ENCODE measurements at places on chromosomes 4 and X. TPM values are rescaled to one million over a fixed set of nuclear protein-coding genes. Genes with fewer than 3 reads are reported as not detected.

DNA sequence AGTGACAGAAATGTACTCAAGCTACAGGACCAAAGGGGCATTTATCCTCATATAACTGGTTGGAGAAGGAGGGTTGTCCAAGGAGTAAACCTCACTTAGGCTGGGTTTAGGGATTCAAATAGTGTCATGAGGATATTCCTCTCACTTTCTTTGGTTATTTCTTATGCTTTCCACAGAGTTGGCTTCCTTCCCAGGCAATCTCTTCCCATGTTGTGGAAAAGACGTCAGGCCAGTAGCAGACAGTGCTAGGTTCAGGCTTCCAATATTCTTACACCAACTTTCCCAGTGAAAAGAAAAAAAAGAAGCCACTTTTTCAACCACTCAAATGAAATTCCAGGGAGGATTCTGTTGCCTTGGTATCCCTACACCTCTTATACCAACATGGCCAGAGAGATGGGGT, 653.0 kb downstream of the C4orf33 start:
- DNase-seq: no peak

DNA sequence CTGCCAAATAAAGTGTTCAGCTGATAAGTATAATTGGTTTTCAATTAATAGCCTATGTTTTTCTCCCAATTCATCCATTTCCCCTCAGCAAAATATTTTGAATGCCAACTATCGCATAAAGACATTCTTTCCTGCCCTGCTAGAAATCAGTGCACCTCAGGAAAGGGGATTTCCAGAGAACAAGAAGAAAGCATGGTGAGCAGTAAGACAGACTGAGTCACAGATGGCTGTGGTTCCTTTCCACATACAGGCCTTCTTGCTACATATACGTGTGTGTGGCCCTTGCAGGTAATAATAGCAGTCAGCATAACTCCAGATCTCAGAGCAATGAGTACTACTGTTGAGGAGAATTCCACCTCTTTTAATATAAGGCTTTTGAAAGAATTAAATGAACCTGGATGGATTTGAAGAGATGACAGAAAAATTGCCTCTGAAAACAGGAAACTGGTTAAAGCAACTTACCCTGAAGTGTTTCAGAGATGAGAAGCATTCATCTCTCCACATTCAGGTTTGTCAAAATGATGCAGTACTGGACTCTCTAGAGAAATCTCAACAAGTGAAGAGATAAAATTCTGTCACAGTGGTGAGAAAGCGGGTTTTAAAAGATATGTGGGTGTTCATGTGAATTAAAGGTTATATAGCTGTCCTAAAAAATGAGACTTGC, 13.6 kb downstream of the GASK1B start:
- no peak for DNase-seq

DNA sequence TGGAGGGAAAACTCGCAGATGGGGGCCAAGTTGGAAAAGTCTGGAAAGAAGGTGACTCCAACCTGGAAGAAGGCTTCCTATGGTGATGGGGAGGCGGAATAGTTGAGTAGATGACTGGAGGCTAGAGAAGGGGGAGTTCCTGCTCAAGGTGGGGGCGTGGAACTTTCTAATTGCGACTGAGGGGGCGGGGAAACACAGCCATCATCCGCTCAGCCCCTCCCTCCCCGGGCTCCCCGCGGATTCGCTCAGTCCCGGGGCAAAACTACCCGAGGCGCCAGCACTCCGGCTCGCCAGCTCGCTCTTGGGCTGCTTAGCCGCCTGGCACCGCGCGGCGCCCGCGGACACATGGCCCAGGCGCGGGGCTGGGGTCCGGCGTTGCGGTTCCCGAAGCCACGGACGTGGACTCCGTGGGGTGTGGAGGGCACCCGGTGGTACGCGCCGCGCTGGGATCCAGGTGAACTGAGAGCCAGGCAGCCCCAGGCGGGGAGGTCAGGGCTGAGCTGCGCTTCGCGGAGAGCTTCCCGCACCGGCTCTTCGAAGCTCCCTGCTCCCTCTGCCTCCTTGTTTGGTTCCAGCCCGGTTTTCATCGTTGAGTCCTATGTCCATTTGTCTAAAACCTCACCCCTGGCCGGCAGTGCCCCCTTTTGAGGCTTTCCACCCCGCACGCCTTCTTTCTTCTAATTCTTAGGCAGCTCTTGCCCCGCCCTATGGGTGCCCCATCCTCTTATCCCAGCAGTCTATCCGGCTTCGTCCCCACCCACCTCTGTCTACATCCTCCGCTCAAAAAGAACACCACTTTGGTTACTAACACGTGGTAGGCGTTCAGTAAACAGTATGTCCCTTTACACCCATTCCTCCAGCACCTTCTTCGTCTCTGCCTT, 38.9 kb downstream of the STARD8 start:
- DNase-seq: no peak

DNA sequence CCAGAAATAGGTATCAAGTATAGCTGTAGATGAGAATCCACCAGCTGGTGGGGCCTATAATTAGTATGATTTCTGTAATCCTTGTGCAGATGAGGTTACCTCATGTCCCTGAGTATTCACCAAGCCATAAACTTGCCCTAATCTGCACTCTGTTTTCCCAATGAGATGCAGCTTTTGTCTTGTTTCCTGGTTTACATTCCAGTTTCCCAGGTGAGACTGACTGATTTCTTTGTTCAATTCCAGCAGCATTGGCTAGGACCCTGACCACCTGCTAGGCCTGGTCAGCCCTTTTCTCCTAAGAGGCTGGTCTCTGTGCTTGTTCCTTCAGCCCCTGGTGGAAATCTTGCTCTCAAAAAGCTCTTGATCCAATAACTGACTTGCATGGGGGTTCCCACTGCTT, 44.6 kb downstream of the GABRB1 start:
- no peak for DNase-seq

- no peak for DNase-seq
These were observed 236.8 kb downstream of the GPAT3 start for GRCh38 chr4:83772685-83773084.

GRCh38 chrX:20015422-20015821, 24.6 kb upstream of the BCLAF3 start:
- DNase-seq: no peak

Gene EDA2R
- polyA plus RNA-seq: 0.08 TPM

Gene WNK3
- 0.13 TPM for polyA plus RNA-seq

Gene TMSB15B
- polyA plus RNA-seq: 6.4 TPM
